ENCODE measurements at places on chromosomes 13 and 19.

- H3K36me3 ChIP-seq, result no peaks in the 10 kb centered on the region
- no peak overlapping the region for H3K27ac ChIP-seq
- H3K4me1 ChIP-seq, result no peaks in the 10 kb centered on the region
- H3K4me3 ChIP-seq, result no peak overlapping the region
- H3K27me3 ChIP-seq, result peaks cover 3% of the 10 kb centered on the region
Observed at GRCh38 chr13:30323524-30323923, 16.2 kb upstream of the KATNAL1 start.

DNA sequence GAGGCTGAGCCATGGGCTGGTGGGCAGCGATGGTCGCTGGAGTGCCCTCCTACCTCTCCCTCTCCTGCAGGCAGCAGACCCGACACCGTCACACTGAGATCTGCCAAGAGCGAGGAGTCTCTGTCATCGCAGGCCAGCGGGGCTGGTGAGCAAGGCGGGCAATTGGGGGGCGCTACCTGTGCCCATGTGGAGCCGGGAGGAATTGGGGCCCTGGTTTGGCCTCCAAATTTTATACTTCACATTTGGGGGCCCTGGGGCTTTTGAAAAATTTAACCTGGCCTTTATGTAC, 9.9 kb downstream of the ARHGAP33 start:
- H3K4me1 ChIP-seq, result no peaks in the 10 kb centered on the region
- no peak for DNase-seq
- H3K27ac ChIP-seq, result no peak overlapping the region
- H3K4me3 ChIP-seq, result no peak overlapping the region
- H3K36me3 ChIP-seq, result peaks cover 4% of the 10 kb centered on the region
- no peaks in the 10 kb centered on the region for H3K27me3 ChIP-seq

DNA sequence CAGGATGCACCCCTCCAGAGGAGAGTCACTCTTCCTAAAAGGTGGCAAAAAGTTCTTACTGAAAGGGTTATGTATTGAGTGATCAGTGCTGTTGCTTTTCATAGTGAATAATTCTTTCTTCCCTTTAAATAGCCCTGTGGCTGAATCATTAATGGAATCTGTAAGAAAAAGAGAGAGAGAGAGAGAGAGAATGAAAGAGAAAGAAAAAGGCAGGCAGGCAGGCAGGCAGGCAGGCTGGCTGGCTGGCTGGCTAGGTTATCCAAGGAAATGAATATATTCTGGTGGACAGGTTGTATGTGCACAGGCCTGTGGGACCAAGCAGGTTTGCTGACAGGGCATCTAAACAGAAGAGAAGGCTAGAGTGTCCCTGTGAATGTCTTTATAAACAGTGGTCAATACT, 100.5 kb downstream of the DLEU7 start:
- H3K27ac ChIP-seq, result no peak overlapping the region
- no peaks in the 10 kb centered on the region for H3K36me3 ChIP-seq
- H3K27me3 ChIP-seq, result peaks cover 12% of the 10 kb centered on the region
- no peak for DNase-seq

- H3K4me3 ChIP-seq, result no peak overlapping the region
- H3K36me3 ChIP-seq, result no peaks in the 10 kb centered on the region
- no peaks in the 10 kb centered on the region for H3K27me3 ChIP-seq
- no peak for DNase-seq
- H3K4me1 ChIP-seq, result no peaks in the 10 kb centered on the region
- H3K27ac ChIP-seq, result no peak overlapping the region
Observed at GRCh38 chr13:93399212-93399611, 172.6 kb downstream of the GPC6 start.

DNA sequence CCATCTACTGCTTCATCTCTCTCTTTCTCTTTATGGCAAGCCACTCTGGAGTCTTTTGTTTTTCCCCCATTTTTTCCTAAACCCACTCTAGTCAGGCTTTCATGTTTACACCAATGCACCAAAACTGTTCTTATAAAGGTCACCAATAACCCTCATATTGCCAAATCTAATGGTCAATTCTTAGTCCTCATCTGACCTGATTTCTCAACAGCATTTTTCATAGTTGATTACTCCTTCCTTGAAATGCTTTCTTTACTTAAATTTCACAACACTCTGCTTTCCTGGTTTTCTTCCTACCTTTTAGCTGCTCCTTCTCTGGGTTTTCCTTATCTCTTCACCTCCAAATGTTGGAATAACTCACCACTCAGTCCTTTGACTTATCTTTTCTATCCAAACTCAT, 47.9 kb downstream of the MICU2 start:
- H3K27ac ChIP-seq, result no peak overlapping the region
- no peaks in the 10 kb centered on the region for H3K4me1 ChIP-seq
- no peaks in the 10 kb centered on the region for H3K27me3 ChIP-seq
- no peak for DNase-seq
- H3K4me3 ChIP-seq, result no peak overlapping the region

GRCh38 chr13:49877629-49878218, 58.4 kb downstream of the SPRYD7 start:
- H3K4me1 ChIP-seq, result no peaks in the 10 kb centered on the region
- DNase-seq, result no peak

DNA sequence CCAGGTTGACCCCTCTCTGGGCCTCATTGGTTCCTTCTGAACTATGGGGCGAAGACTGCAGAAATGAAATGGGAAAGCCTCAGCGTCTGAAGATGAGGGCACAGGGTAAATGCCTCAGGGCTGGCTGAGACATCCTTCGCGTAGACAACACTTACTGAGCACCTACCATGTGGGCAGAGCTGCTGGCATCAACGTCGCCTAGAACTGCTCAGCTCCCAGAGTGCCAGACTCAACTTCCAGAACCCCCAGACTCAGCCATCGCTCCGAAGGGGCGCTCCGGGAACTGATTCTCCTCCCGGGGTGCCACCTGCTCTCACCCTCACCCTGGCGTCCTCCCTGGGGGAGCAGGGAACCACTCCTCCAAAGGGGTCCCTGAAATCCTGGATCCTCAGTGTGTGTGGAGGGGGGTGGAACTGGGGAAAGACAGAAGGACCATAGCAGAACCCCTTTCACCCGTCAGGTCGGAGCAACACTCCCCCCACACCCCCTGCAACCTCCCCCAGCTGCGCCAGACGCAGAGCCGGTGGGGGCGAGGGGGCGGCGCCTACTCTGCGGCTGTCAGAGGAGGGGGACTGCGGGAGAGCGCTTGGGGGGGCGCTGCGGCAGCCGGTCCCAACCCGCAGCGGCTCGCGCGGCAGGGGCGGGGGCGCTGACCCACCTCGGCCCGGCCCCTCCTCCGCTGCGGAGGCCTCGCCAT, 8.2 kb upstream of the NFIC start:
- no peak overlapping the region for H3K4me3 ChIP-seq
- H3K4me1 ChIP-seq, result peaks cover 11% of the 10 kb centered on the region
- H3K27ac ChIP-seq, result no peak overlapping the region
- H3K36me3 ChIP-seq, result no peaks in the 10 kb centered on the region

DNA sequence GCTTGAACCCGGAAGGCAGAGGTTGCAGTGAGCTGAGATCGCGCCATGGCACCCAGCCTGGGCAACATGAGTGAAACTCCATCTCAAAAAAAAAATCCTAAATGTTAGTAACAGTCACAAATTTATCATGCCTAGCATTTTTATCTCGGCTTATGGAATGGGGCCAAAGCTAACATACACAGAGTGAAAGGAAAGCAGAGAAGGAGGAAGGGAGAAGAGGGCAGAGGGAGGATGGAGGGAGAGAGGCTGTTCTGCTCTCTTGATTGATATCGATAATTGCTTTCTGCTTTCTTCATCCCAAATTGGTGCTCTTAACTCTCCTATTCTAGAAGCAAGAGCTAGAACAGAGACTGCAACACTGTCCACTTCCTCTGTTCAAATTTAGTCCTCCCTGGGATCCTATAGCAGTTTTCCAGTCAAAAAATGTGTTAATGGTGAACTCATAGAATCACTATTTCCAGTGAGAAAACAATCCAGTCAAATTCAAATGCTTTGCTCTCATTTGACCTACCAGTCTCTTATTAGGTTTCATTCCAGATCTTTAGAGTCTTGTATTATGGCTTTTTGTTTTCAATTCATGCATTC, 15.8 kb upstream of the TUBGCP3 start:
- no peak overlapping the region for H3K4me3 ChIP-seq
- H3K4me1 ChIP-seq, result peaks cover 11% of the 10 kb centered on the region
- DNase-seq, result peak; percentile 56
- peaks cover 7% of the 10 kb centered on the region for H3K27me3 ChIP-seq
- H3K36me3 ChIP-seq, result no peaks in the 10 kb centered on the region
